ENCODE measurements at places on chromosomes 4 and X.

GRCh38 chr4:181245326-181245725, 997.9 kb upstream of the TENM3 start:
- DNase-seq = no peak

GRCh38 chr4:26204911-26205370, 115.9 kb upstream of the RBPJ start:
- DNase-seq = no peak

GRCh38 chrX:148530464-148531077, 30.2 kb downstream of the AFF2 start:
- peak; percentile 33 for DNase-seq

GRCh38 chr4:75525910-75526309, 11.6 kb downstream of the THAP6 start:
- DNase-seq = no peak

- DNase-seq = peak; percentile 49
Observed at GRCh38 chr4:70651864-70652506, 14.3 kb downstream of the JCHAIN start.

DNA sequence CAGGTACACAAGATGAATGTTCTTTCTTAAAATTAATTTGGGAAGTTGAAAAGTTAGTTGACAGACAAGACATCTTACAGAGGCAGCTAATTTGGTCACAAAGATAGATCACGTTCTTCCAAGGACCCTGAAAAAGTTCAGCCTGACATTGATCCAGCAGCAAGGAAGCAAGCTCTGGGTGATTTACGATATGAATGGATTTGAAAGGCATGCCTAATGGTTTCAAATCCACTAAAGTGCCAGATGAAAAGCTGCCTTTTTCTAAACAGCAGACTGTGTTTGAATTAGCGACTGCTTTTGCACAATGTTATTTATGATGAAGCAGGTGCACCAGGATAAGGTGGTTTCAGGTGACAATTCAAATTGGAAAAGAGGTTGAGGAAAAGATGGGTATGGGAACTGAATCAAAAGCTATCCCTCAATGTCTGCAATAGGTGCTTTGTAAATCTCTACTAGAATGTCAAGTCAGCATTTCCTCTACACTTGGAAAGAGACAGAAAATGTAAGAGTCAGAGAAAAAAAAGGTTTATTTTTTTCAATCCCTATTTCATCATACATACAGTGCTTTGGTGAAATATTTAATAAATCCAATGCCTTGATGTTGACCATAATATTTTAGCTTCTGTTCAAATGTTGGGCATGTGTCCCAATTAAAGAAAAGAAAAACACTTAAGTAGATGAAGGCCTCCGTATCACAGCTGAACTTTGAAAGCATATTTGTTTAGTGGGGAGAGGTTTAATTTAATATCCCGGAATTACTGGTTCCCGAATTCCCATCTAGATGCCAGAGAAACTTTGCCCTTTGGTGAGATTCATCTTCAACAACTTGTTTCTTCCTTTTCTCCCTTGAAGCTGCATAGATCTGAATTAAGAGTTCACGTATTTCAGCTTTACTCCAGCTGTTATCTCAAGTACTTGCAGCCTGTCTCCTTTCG, 6.0 kb downstream of the RASGEF1B start:
- no peak for DNase-seq

DNA sequence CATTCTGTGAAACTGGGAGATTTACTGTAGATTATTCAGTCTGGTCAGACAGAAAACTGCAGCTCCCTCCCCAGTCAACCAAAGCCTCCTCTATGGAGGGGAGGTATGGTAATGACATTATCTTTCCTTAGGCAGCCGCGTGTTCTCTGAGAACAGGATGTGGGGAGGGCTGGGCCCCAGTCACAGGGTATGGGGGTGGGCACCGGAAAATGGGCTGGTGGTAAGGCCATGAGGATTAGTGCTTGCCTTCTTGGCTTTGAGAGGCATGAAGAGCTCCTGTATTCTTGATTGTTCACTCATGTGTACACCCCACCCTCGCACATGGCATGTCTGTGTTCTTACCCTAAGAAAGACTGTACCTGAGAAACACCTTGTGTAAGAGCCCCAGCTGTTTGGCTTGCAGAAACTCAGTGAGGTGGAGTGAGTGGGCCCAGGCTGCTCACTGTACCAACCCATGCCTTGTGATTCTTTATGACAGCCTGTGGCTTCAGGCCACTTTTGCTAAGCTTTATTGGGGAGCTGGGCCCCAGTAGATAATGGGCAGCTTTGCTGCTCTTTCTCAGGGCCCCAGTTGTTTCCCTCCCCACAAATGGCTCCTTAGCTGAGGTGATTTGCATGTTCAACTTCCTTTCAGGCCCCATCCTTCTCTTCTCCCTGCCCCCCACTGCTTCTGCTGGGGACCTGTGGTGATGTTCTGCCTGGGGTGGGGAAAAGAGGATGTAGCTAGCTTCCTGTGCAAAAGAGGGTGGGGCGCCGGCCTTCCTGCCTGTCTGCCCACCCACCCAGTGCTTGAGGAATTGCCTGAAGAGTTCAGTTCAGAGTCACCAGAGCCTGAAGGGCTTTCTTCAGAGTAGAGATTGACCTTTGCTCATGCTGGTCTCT, 30.7 kb downstream of the MSN start:
- DNase-seq = peak; percentile 93

DNA sequence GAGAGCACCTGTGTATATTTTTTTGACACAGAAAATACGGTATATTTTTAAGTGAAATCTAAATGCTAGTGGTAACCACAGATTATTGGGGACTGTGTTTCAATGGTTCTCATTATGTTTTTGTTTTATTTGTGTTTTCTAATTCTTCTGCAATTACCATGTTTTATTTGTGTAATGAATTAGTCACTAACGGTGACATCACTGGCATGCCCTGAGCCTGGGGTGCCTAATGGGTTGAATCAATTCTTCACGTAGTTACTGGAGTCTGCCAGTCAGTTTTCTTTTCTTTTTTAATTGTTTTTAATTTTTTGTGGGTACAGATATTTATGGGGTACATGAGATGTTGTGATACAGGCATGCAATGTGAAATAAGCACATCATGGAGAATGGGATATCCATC, 168.8 kb downstream of the RELL1 start:
- no peak for DNase-seq
